Psoas muscle (tissue), 8 donors: ENCODE measurements at places on chromosomes 11 and 22.

- DNase-seq = no peak
These were observed 696 bp downstream of the MRGPRF start for GRCh38 chr11:69012092-69013008.

- DNase-seq = peak; percentile 42
These were observed 146.2 kb upstream of the RASSF10 start for GRCh38 chr11:12862696-12863469.

GRCh38 chr11:77761491-77761890 is 59.0 kb downstream of the RSF1 start:
- DNase-seq = no peak

GRCh38 chr11:117328375-117329010 is 839 bp downstream of the CEP164 start:
- no peak for DNase-seq

DNA sequence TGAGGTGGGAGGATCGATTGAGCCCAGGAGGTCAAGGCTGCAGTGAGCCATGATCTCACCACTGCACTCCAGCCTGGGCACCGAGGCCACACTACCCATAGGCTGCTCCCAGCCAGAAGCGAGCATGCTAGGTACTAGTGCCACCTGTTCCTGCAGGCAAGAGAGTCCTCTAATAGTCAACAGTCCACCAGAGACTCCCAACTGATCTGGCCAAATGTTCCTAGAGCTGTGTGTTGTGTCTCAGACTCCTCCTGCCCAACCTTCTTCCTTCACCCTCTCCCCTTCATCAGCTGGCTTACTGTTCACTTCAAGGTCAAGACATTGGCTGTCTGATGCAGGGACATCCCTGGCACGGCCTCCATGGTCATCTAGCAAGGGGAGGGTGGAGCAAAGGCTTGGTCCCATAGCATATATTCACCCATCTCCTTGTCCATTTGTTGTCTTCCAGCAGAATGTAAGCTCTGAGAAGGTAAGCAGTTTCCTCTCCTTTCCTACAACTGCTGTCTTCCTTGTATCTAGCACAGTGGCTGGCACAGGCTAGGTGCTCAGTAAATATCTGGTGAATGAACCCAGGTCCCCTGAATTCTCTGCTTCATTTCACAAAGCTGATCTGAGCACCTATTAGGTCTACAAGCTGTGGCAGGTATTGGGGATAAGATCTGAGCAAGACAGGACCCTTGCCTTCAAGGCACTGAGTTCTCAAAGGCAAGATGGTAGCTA is 126.2 kb upstream of the SERPIND1 start:
- no peak for DNase-seq

- DNase-seq = no peak
These were observed 147.0 kb upstream of the NECTIN1 start for GRCh38 chr11:119875841-119876600.

DNA sequence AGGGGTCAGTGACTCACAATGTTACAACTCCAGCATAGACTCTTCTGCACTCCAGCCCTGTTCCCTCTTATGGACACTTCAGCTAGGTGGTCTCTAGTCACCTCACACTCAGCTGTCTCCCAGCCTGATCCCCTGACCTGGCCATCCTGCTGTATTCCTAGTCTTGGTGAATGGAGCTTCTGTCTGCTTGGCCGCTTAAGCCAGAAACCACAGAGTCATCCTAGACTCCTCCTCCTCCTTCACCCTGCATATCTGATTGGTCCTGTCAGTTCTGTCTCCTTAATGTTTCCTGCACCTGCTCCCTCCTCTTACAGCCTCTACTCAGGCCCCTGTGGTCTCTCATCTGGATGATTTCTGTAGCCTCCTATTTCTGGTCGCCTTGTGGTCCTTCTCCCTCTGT is 144.9 kb downstream of the HIPK3 start:
- no peak for DNase-seq

GRCh38 chr11:90246468-90246867 is 23.6 kb upstream of the CHORDC1 start:
- no peak for DNase-seq

DNA sequence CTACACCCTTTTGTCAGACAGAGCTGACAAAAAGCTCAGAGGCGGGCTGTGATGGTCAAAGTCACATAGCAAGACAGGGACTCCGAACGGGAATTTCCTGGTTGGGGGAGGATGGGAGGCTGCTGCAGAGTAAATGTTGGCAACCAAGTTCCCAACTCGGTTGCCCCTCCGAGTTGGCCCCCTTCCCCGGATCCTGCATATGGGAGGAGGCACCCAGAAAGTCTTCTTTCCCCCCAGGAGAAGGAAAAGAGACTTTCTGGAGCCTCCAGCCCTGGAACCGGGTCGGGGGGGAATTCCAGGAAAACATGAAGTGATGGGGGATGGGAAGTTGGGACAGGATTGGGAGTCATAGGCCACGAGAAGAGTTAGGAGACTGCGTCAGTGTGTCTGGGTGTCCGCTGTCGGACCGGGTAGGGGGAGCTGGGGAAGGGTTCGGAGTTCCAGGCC is 614 bp downstream of the SELENOM start:
- no peak for DNase-seq

- DNase-seq = no peak
These were observed 67.4 kb downstream of the ANO3 start for GRCh38 chr11:26399336-26399735.

DNA sequence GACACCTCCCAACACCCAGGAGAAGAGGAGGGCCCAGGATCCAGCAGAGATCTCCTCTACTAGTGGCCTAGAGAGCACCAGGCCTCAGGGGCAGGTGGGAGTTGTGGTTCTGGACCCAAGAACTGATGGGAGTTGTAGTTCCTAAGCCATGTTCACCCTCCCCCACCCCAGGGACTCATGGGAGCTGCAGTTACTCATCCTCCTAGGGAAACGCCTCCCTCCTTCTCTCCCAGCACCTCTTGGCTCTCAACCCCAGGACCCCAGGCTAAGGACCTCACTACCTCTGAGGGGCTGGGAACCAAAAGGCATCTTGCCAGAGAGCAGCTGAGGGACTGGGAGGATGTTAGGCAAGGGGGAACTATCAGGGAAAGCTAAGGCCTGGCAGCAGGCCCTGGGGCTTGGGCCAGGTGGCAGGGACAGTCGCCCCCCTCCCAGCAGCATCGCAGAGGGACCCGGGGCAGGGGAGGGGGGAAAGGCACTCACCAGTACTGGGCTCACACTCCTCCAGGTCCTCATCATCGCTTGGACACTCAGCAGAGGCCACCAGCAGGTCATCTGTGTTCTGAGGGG is 28.9 kb downstream of the SLC22A12 start:
- peak; percentile 31 for DNase-seq

DNA sequence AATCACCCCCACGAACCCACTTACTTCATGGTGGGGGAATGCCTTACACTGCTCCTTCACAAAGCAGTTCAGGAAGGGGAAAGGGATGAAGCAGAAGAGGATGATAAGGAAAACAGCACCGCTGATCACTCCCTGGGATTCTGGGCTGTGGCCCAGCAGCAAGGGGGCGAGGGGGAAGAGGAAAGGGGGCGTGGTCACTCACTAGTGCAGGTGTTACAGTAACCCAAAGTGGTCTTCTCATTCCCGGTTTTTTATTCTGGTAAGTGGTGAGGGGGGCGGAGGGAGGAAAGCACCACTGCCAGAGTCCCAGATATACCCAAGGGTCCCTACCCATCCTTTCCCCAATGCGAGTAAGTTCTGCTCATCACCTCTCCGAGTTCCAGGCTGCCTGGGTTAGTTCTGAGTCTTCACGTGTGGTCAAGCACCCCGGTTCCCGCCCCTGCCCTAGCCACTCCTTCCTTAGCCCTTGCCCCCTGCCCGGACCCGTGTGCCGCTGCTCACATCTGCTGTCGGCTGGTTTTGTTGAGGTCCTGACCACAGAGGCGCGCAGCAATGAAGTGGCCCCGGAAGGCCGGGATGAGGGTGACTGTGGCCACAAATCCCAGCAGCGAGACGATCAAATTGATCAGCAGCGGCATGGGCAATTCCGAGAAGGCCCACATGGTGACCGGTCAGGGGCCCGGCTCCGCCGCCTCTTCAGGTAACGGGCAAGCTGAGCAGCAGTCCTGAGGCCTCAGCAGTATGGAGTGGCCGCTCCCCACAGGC is 477 bp downstream of the DPAGT1 start:
- no peak for DNase-seq

DNA sequence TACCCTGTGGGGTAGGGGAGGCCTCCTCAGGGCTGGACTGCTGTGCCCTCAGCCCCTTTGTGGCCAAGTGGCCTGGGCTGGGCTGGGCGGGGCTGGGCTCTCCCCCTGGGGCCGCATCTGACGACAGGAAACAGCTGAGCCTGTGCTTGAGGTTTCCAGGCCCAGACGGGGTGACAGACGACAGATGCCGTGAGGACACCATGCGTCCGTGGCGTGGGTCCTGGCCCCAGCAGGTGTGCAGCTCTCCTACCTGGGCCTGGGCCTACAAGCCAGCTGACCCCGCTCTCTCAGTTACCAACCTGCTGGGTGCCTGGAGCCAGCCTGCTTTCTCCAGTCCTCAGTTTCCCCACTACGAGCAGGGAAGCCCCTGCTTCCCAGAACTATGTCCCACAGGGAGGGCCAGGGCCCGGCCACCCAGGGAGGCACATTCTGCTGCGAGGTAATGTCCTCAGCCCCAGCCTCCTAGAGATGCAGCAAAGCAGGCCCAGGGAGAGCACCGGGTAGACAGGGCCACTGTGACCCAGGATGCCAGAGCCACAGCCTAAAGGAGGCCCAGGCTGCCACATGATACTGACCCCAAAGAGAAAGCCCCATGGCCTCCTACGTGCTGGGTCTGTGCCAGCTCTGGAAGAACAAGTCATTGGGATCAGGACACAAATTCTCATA is 181.3 kb downstream of the IGLL1 start:
- peak; percentile 18 for DNase-seq

GRCh38 chr22:38900677-38901076 is 28.7 kb upstream of the CBX6 start:
- DNase-seq = no peak

DNA sequence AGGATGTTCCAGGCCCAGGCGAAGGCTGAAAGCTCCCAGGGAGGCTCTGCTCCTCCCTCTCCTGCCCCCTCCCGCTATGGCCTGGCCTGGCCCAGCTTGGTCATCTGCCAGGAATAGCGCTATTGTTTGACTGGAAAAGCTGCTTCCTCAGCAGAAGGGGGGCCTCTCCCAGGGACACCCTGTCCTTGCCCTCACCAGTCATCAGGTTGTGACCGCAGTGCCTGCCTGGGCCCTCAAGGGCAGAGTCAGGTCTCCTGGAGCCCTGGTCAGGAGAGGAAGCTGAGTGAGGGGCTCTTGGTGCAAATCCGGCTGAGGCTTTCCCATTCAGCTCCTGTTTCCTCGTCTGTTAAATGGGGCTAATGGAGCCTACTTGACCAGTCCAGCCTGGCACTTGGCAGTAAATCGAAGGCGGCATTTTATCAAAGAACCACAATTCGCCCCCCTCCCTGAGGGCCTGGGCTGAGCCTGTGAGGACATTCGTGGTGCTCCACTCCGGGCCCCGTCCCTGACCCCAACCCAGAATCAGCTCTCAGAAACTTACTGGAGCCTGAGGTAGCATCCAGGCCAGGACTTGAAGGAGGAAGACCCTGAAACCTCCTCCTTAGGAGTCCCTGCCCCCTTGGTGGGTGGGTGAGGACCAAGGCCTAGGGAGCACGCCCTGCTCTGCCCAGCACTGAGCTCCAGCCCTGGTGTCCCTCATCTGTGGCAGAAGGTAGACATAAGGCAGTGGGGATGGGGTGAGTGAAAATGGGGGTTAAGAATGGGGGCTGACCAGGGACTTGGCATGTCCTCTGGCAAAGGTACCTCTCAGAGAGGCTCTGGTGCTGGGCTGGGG is 2.0 kb upstream of the CASTOR1 start:
- DNase-seq = peak; percentile 90

DNA sequence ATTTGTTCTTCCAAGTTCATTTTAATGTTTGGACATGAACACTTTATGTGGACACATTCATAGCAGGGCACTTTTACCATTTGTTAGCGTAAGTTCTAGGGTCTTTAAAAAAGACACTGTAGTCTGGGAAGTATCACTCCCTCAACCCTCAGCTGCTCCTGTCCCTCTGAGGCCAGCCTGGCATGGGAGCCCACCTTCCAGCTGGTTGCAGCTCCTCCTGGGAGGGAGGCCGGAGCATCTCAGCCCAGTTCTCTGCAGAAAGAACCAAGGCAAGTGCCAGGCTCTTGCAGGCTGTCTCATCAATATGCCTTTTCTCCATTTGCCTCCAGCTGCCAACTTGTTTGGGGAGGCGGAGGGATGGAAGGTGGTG is 150.6 kb downstream of the OPCML start:
- no peak for DNase-seq

- DNase-seq = no peak
These were observed 590.3 kb upstream of the TENM4 start for GRCh38 chr11:80031014-80031600.

DNA sequence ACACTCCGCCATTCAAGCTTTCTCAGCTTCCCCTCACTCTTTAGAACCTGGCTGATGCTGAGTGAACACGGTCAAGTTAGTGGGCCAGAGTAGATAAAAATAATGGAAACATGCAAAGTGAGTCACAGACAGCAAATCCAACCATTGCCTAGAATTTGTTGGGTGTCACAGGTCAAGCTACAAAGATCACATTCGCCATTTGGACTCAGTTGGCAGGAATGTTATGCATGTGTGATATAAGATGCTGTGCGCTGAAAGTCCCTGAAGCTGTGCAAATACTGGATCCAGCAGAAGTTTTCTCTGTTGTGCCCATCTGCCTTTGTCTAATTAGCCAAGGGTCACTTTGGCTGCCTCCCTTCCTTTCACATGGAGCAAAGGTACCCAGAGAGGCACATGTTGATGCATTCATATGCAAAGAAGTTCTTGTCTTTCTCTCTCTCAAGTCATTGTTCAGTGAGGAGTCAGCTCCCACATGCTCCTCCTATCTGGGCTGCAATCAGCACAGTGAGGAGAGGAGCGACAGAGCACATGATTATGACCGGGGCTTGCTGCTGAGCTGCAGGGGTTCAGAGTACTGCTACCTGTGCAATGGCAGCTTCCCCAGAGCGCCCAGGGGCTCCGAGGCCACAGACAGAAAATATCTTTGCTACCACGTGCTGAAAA is 39.7 kb downstream of the FLI1 start:
- no peak for DNase-seq

GRCh38 chr11:107606141-107606540 is 15.2 kb downstream of the ELMOD1 start:
- no peak for DNase-seq

DNA sequence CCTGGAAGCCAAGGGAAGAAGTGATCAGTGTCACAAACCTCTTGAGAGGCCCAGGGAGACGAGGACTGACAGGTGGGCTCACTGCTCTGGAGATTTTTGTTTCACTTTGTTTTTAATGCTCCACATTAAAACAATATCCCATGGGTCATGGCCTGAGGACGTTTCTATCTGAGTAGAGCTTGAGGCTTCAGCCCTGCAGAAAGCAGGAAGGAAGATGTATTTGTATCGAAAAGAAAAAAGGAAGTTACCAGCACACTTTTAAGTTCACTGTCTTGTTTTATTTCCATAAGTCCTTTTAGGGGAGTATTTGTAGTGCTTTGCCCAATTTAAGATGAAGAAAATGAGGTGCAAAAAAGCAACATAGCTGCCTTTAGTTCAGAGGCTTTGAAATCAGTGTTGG is 191.1 kb downstream of the GRIK4 start:
- DNase-seq = no peak

- no peak for DNase-seq
These were observed 13.8 kb upstream of the JAM3 start for GRCh38 chr11:134055029-134055428.

GRCh38 chr11:63719987-63720386 is 38.7 kb downstream of the RTN3 start:
- no peak for DNase-seq

GRCh38 chr11:75334402-75334891 is 17.0 kb downstream of the ARRB1 start:
- DNase-seq = no peak

- DNase-seq = no peak
These were observed 170.0 kb upstream of the PDGFD start for GRCh38 chr11:104333977-104334376.

GRCh38 chr11:124753624-124754023 is 1.6 kb upstream of the VSIG2 start:
- DNase-seq = no peak
